ENCODE measurements at places on chromosomes 4 and X.

DNA sequence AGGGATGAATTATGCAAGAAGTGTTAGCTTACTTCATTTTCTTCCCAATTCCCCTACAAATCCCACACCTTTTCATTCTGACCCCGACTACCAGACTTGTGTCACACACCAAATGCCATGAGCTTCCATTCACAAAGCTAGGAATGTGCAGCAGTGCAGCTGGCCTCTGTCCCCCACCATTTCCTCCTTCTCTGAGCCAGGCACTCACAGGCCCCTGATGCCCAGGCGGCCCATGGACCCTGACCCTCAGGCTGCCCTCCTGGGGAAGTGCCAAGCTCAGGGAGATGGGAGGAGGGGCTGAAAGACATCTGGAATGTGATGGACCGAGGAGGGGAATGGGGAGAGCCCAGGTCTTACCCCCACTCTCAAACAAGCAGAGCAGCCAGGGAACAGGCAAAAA lies 67.0 kb upstream of the BCOR start:
- no peak for DNase-seq

DNA sequence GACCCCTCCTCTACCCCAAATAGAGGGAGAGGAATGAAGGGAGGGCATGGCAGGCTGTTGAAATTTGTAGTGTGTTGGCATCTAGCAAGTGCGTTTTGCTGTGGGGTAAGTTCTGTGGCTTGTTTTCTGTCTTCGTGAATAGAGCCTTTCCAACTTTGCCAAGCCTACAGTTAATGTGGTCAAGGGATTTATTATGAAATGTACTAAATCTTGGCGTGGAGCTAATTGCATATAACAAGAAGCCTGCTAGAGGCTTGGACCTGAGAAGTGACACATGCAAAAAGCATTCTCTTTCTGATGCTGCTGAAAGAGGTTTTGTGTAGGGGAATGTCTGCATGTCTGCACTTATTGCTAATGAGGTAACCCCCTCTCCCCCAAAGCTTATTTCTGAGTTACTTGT lies 132.2 kb downstream of the BMPR1B start:
- no peak for DNase-seq

DNA sequence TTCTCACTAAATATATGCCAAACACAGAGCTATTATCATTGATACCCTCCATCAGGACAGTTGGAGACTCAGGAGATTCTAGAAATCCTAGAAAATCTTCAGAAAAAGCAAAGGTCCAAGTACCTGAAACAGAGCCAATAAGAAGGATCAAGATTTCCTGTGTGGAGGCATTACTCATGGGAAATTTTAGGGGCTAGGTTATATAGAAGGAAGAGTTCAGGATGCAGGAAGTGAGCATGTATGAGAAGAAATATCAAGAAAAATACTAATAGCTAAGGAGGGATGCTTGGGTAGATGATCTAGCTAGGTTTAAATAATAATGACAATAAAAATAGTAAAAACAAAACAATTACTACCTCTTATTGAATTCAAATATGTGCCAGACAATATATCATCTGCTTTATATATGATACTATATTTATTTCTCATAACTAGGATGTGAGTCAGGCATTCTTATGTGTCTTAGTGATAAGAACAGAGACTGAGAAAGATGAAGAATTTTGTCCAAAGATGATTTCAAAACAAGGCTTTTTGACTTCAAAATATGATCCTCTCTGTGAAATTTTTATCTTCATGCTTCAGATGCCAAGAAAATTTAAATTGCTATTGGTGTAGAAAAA lies 66.4 kb upstream of the HHIP start:
- no peak for DNase-seq

DNA sequence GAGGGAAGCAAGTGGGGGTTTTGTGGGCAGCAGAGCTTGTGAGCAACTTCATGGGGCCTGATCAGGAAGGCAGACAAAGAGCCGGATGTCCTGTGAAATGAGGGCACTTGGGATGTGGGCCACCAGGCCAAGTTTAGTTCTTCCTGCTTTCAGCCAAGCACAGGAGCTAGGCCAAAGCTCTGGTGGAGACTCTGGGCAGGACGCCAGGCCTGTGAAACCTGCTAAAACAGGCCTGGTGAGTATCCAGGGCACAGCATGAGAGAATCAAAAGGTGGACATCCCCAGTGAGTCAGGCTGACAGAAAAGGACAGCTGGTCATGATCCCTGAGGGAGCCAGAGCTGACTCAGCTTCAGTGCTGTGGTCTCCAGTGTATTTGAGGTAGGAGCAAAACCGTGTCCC lies 95.7 kb downstream of the NPNT start:
- DNase-seq: no peak

DNA sequence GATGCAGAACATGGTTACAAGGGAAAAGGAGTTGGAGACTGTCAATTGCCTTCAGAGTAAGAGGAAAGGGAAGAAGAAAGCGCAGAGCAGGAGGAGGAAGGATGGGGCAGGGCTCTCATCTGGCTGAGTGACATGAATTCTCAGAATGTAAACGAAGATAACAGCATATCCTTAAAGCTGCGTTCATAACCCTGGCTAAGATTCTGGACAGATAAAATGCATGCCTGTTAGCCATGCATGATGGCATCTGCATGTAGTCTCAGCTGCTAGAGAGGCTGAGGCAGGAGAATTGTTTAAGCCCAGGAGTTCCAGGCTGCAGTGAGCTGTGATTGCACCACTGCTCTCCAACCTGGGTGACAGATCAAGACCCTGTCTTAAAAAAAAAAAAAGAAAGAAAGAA lies 493.5 kb upstream of the PRKX start:
- DNase-seq: no peak

DNA sequence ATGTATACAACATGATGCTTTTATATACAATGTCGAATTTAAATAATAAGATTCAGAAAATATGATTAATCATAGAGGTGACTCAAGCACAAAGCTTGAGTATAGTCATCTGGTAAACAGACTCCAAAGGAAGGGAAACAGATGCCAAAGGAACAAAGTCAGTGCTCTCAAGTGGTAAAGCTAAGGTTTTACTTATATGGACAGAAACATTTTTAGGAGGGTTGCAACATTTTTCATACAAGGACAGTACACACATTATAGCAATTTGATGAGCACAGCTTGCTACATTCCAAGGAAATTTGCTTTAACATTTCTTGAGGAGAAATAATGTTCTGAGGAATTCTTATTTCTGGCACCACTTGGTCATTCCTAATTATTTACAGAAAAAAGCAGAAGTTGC lies 333.4 kb upstream of the AADAT start:
- no peak for DNase-seq

- DNase-seq: peak; percentile 49
Measured at GRCh38 chrX:71118032-71118984, at the start of gene MED12. TSS of gene MED12 (plus strand) at chrX:71118596. CDS start at chrX:71118755, 159 bp downstream.

GRCh38 chr4:108838451-108838850 lies 75.6 kb upstream of the ETNPPL start:
- no peak for DNase-seq

- DNase-seq: no peak
Measured at GRCh38 chr4:151129796-151130195, 30.4 kb downstream of the RPS3A start.

- no peak for DNase-seq
Measured at GRCh38 chrX:112967341-112967740, 126.7 kb upstream of the AMOT start.

DNA sequence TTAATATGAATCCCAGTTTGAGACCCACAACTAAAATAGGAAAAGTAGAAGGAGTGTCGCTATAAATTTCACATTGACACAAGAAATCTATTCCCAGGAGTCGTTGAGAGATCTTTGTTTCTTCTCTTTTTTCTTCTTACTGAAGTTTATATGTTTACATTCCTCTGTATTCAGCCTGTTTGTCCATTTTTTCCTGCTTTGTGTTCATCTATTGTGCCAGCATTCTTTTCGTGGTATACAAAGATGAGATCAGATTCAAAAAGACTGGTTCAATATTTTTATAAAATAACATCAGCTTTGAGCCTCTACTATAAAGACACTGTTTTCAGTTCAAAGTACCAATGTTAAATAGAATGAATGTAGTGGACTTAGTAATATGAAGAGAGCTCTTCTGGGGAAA lies 95.4 kb upstream of the MYOZ2 start:
- DNase-seq: no peak

- DNase-seq: no peak
Measured at GRCh38 chrX:114058988-114059418, 524.9 kb upstream of the HTR2C start.

GRCh38 chr4:70925418-70925817 lies 23.2 kb downstream of the MOB1B start:
- DNase-seq: no peak

- no peak for DNase-seq
Measured at GRCh38 chrX:51608766-51609165, 9.9 kb downstream of the CENPVL3 start.

DNA sequence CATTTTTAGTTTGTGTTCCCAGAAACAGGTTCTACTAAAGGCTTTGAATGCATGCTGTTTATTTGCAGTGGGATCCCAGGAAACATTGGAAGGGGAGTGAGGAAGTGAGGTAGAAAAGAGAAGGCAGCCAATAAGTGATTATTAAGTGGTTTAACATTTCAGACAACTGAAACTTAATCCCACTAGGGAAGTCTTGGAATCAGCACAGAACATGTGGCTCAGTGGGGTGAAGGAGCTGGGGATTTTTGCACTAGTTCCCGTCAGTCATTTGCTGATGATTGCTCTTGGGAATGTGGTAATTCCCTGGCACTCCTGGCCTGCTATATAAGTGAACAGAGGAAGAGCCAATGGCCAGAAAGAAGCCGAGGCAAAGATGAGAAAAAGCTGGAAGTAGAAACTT lies 1053.0 kb upstream of the IGFBP7 start:
- DNase-seq: no peak

Measured in stimulated activated CD4-positive, alpha-beta T cell treated with anti-CD3 and anti-CD28 coated beads, Interleukin-1b, Interleukin-23, amount 100 ng/mL, for 24 hours (primary cell).